Articular chondrocyte of knee joint (primary cell): ENCODE measurements at places on chromosomes 1 and 21. TPM values are rescaled to one million over a fixed set of nuclear protein-coding genes. Genes with fewer than 3 reads are reported as not detected.

The PAPPA2 gene
- total RNA-seq, result 2.1 and 3.1 TPM in 2 replicates

The ESPN gene
- total RNA-seq, result under 0.01 TPM in 1 of 2 replicates, not detected in the other

The MYOG gene
- not detected in 2 replicates for total RNA-seq

The LCE3B gene
- not detected in 2 replicates for total RNA-seq

The ANKRD65 gene
- 1.7 and 2.9 TPM in 2 replicates for total RNA-seq

The C1orf116 gene
- total RNA-seq, result 0.13 TPM in 1 of 2 replicates, not detected in the other

The XCL1 gene
- not detected in 2 replicates for total RNA-seq

The PIK3R3 gene
- 14.6 and 15.3 TPM in 2 replicates for total RNA-seq

The SPRR1B gene
- total RNA-seq, result not detected in 2 replicates

The CCDC185 gene
- not detected in 2 replicates for total RNA-seq

The NR1I3 gene
- not detected in 2 replicates for total RNA-seq

The SV2A gene
- 9.9 and 17.2 TPM in 2 replicates for total RNA-seq

The C8B gene
- total RNA-seq, result not detected in 2 replicates

The FAM163A gene
- not detected in 2 replicates for total RNA-seq

The FCER1A gene
- total RNA-seq, result not detected in 2 replicates

The CFAP298 gene
- total RNA-seq, result 16.7 and 17.1 TPM in 2 replicates

The ERICH3 gene
- total RNA-seq, result not detected in 2 replicates

The KIF14 gene
- total RNA-seq, result 4.3 and 6.1 TPM in 2 replicates

The AGT gene
- total RNA-seq, result 2.1 and 2.2 TPM in 2 replicates

The LCE2A gene
- total RNA-seq, result not detected in 2 replicates

The CADM3 gene
- total RNA-seq, result 0.26 and 1.2 TPM in 2 replicates

The TCHHL1 gene
- not detected in 2 replicates for total RNA-seq

The DCLRE1B gene
- total RNA-seq, result 4.7 and 5.2 TPM in 2 replicates

The S100A7 gene
- not detected in 2 replicates for total RNA-seq

The MR1 gene
- 31.9 and 37.8 TPM in 2 replicates for total RNA-seq

The LMO4 gene
- 342 and 353 TPM in 2 replicates for total RNA-seq

The OR2W3 gene
- total RNA-seq, result 0.11 and 0.39 TPM in 2 replicates

The CFH gene
- total RNA-seq, result 185 and 294 TPM in 2 replicates

The NMNAT2 gene
- total RNA-seq, result 0.11 TPM in 1 of 2 replicates, not detected in the other

The SLC30A1 gene
- total RNA-seq, result 65.8 and 81.9 TPM in 2 replicates

The CLDN14 gene
- not detected in 2 replicates for total RNA-seq

The C1QC gene
- total RNA-seq, result not detected in 2 replicates

The SYDE2 gene
- 6.9 and 8.6 TPM in 2 replicates for total RNA-seq

The ADCY10 gene
- total RNA-seq, result 0.11 and 0.26 TPM in 2 replicates

The SLAMF9 gene
- 0.65 and 0.86 TPM in 2 replicates for total RNA-seq

The HSD17B7 gene
- total RNA-seq, result 9.8 and 12.1 TPM in 2 replicates

The FCRL5 gene
- total RNA-seq, result not detected in 2 replicates

The RWDD3 gene
- 14.9 and 15.4 TPM in 2 replicates for total RNA-seq

The ITLN2 gene
- total RNA-seq, result not detected in 2 replicates

The DMBX1 gene
- total RNA-seq, result not detected in 2 replicates

The FALEC gene
- not detected in 2 replicates for total RNA-seq

The OR2M3 gene
- not detected in 2 replicates for total RNA-seq

The FCRL6 gene
- total RNA-seq, result not detected in 2 replicates

The PROK1 gene
- total RNA-seq, result not detected in 2 replicates

The HCN3 gene
- total RNA-seq, result 0.78 and 1.1 TPM in 2 replicates

The DUSP10 gene
- total RNA-seq, result 26.0 and 38.7 TPM in 2 replicates

The NPR1 gene
- total RNA-seq, result under 0.01 and 0.13 TPM in 2 replicates

The CNKSR1 gene
- total RNA-seq, result 0.26 TPM in 1 of 2 replicates, not detected in the other

The PDC gene
- not detected in 2 replicates for total RNA-seq

The OR2L5 gene
- total RNA-seq, result 0.13 TPM in 1 of 2 replicates, not detected in the other

The CD247 gene
- total RNA-seq, result not detected in 2 replicates

The LRRIQ3 gene
- 0.39 and 1.5 TPM in 2 replicates for total RNA-seq
